ENCODE measurements at places on chromosomes 11 and 22. TPM values are rescaled to one million over a fixed set of nuclear protein-coding genes. Genes with fewer than 3 reads are reported as not detected.

- no peak for DNase-seq
Observed at GRCh38 chr22:46178755-46179505, 28.6 kb downstream of the PPARA start.

- no peak for DNase-seq
Observed at GRCh38 chr11:118102721-118103261, 16.0 kb upstream of the SMIM35 start.

The P2RY2 gene
- 1.2 TPM for total RNA-seq

The HEPN1 gene
- not detected for total RNA-seq

The TMEM126B gene
- 65.8 TPM for total RNA-seq

The MS4A12 gene
- not detected for total RNA-seq

The CHID1 gene
- 99.6 TPM for total RNA-seq

Data from WTC11 (cell line).